ENCODE measurements at places on chromosomes 6 and 20.

GRCh38 chr6:15207923-15208322 is 37.9 kb upstream of the JARID2 start:
- DNase-seq: no peak

DNA sequence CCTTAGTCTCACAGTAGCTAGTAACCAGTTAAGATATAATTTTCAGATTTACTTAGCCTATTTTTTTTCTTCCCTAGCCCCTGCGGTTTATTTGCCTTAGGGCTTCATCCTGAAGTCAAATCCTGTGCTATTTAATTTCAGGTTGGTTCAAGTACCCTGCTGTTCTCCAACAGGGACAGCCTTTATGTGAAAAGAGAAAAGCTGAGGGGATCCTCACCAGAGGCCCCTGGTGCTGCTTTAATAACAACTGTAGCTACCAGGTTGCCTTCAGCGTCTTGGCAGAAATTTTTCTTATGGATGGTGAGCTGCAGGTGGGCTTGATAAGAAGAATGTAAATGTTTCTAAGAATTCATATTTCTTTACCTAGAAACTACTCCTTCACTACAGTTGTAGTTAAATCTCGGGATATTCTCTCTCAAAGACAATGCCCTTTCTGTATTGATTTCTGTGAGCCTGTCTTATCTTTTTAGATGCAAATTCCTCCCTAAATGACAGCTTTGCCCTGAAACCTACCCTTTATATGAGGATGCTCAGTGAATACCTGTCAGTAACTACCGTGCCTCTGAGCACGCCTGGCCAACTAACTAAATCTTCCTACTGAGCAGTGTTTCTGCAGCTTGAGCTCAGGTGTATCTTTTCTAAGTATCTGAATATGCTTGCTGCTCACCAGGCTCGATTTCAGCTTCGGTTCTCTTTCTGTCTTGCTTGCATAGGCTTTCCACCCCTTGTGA is 320.5 kb downstream of the MMUT start:
- no peak for DNase-seq

DNA sequence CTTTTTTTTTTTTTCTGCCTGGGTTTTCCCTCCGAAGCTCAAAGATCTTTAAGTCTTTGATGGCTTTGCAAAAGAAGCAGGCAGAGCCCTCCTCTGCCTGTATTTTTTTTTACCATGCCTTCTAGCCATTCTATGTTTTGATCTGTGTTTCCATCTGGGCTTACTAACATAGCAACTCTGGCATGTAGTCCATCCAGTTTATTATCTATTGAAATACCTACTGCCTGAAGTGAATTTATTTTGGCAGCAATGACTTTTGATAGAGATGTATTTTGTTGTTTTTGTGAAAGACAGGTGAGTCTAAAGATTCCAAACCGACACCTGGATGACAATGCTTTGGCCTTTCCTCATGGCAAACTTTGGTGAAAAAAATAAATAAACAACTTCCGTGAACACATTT is 1157.7 kb upstream of the MAP3K7 start:
- DNase-seq: no peak

DNA sequence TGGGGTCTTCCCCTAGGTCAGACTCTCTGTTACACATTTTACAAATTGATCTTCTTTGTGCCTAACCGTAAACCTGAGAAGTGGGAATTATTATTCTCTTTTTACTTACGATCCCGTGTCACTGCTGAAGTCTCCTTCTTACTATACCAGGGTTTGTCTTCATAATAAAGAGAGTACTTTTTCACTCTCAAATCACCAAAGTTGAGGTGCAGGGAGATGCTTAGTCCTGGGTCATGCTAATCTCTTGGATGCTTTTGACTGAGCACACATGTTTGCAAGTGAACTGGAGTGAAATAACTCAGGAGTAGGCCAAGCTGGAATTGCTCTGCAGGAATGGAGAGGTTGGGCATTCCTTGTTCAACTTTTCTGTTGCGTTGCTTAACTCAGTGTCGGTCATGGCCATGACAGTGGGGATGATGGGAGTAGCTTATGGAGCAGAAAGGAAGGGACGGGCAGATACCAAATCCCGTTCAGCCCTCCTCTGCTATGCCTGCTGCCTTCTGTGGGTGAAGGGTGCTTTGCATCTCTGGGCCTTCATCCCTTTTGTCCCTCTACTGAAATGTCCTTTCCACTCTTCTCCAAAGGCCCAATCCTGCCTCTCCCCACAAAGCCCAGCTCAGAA is 15.2 kb upstream of the TAGAP start:
- no peak for DNase-seq

GRCh38 chr20:31908016-31908415 is 37.6 kb downstream of the TTLL9 start:
- DNase-seq: no peak

DNA sequence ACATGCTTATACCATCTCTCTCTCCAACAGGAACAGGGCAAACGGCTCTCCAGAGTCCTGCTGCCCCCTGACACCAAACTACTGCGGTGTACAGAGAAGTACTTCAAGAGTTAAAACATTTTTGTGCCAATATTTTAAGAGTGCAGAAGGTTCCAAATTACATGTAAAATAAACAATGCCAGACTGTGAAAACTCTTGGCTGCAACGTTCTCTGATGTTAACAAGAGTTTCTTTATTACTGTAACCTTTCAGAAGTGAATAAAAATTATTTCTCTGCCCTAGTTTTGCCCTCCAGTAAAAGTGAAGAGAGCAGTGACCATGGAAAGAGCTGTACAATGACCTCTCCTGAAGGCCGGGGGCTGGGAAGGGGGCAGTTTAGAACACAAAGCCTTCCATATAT is 41.4 kb upstream of the FAM83C start:
- no peak for DNase-seq

- DNase-seq: no peak
These were observed 357.5 kb downstream of the ZFAND3 start for GRCh38 chr6:38176797-38177751.

GRCh38 chr20:49308875-49309274 is 31.0 kb upstream of the ZNFX1 start:
- DNase-seq: no peak

DNA sequence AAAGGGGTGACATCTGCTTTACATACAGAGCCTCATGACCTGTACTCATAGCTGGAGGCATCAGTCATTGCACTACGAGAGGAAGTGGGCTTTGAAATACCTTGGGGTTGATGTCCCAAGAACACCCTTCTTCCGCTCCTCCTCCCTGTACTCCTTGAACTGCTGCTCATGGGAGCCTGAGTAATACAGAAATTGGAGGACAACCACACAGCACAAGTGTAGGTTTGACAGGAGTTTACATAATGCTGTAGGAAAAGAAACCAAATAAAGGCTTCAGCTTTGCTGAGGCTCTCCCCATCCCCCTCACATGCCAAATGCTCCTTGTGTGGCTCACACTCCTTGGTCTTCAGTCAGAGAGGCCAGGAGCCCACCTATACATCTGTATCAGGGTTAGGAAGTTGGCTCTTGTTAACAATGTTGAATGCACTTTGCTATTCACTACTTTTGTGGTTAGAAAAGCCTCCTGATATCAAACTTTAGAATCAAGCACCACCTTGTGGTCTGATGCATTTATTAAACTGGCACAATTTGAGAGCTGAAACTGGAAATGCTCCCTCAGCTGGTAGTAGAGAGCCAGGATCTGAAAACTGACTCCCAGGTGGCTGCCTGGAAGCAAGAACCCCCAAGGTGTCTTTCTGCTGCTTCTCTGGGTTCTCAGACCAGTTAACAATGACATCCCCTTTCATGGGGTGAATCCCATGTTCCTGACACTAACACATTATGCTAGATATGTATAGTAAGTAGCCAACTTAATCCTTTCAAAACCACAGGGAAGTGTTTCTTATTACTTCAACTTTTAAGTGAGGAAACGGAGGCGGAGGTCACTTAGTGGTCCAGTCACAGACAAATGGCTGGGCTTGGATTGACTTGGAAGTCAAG is 56.2 kb upstream of the EDN1 start:
- DNase-seq: peak; percentile 13

DNA sequence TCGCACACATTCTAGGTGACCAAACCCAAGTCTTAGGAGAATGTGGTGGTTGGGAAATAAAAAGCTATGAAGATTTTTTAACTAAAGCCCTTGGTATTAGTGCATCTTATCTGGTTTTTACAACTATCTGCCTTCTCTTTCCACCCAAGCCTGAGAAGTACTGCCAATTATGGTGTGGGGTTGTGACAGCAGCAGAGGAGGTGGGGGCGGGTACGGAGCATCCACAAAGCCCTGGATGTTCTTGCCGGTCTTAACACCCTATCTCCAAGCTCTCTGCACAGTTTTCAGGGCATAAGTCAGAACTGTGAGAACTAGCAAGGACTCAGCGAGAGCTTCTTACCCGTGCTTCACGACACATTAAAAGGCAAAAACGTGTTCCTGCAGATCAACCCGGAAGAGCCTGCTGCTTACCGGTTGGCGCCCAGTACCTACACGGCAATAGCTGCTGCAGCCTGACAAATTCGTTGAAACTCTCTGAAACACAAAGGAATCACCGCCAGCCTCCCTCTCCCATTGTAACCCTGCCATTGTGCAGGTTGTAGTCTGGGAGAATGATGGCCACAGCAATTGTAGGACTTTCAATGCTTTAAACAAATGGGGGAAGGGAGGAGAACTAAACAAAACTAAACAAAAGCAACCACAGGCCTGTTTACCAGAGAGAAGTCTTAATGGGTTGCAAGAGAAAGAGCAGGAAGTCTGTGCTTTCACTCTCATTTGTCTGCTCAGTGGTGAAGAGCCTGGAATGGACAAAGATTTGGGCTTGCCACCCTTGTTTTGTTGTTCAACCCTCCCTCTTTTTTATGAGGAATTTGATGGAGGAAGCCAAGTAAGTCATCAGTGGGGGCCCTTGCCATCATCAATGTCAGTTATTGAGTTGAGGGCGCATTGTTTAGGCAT is 461.0 kb upstream of the JARID2 start:
- peak; percentile 97 for DNase-seq

DNA sequence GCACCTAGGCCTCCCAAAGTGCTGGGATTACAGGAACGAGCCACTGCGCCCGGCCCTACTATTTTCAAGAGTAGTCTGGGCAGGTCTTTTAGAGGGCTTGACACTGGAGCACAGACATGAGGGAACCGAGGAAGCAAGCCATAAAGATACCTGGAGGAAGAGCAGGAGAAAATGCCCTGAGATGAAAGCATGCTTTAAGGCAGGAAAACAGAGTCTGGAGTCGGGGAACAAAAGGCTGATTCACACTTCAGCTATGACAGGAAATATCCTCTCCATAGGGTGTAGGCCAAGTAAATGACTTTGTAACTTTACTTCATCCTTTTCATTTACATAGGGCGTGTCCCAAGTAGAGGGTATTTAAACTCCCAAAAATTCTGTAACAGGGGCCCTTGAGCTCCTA is 4.3 kb upstream of the SERINC3 start:
- no peak for DNase-seq

GRCh38 chr20:52230409-52230808 is 38.8 kb upstream of the ZFP64 start:
- DNase-seq: no peak

GRCh38 chr6:53366128-53366641 is 17.4 kb upstream of the ELOVL5 start:
- no peak for DNase-seq

GRCh38 chr6:161826512-161826911 is 552.7 kb upstream of the AGPAT4 start:
- DNase-seq: no peak

DNA sequence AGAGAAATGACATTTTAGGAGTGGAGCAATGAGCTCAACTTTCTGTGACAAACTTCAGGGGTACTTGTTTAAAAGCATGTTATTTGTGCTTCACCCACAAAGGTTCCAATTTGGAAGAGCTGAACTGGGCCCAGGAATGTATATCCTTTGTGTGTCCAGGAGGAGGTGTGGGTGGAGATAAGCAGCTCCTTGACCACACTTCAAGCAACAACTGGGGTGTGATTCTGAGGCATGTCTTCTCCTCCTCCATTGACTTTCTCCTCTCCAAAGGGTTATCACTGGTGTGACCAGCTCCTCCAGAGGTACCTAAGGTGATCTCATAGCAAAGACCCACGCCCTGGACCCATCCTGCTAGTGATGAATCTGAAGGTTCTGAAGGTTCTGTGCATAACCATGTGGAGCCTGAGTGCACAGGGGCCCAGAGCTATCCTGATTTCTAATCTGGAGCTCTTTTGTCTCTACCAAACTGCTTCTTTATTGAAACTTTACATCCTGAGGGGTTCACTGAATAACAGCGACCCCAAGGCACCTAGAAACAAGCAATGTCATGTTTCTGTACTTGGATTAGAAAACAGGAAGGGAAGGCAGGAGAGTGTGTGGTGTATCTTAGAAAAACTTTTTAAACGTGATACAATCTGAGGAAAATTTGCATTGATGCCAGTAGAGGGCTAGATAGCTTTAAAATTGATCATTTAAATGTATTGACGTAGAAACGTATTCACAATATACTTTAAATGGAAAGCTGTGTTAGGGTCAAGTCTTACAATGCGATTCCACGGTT is 60.9 kb upstream of the CD93 start:
- no peak for DNase-seq

DNA sequence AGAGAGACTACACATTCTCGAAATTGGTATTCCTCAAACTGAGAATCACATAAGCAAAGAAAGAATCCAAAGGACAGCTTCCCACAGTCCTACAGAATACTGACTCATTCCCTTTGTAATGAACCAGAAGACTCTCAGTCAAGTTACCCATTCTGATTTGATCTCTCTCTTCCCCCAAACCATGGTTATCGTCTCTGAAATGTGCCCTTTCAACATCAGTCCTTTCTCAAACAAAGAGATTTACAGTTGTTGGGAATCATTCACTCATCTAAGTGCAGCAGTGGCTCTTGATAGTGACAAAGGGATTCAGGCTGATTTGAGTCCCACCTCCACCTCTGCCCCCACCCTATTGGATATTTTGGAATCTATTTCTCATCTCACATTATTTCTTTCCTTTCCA is 15.0 kb upstream of the RSPO3 start:
- no peak for DNase-seq

- no peak for DNase-seq
These were observed 16.8 kb downstream of the FKBP1A start for GRCh38 chr20:1376007-1376406.

- peak; percentile 24 for DNase-seq
These were observed 141.3 kb downstream of the PXDC1 start for GRCh38 chr6:3610206-3610605.

DNA sequence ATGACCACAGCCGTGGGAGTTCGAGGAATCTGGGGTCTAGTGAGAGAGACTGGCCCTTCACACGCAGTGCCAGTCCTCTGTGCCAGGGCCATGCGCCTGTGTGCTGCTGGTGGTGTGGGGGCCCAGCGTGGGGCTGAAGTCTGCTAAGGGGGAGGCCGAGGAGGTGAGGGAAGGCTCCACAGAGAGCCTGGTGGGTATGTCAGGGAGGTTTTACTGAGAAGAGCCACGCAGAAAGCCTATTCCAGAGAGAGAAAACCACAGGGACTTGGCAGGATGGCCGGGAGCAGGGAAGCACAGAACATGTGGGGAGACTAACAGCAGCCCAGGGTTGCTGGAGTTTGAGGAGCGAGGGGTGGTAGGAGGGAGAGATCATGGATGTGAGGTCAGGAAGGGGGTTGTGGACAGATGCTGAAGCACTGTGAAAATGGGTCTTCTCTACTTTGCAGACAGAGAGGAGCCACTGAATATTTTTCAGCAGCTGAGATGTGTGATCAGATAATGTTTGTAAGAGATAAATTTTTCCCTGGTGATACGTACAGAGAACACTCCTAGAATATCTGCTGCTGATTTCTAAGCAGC is 35.3 kb downstream of the DUSP22 start:
- DNase-seq: no peak

- no peak for DNase-seq
These were observed 33.8 kb upstream of the AIG1 start for GRCh38 chr6:143026696-143027449.

Measured in NCI-H748 treated with DMSO at 0.1 percent for 48 hours (cell line).